ENCODE measurements at places on chromosomes 16 and 17. TPM values are rescaled to one million over a fixed set of nuclear protein-coding genes. Genes with fewer than 3 reads are reported as not detected.

- no peak for DNase-seq
- H3K27me3 ChIP-seq: no peaks in the 10 kb centered on the region
- no peak overlapping the region for H3K4me3 ChIP-seq
- no peaks in the 10 kb centered on the region for H3K36me3 ChIP-seq
- peak overlapping the region; percentile 99 for H3K27ac ChIP-seq
- peaks cover 71% of the 10 kb centered on the region for H3K4me1 ChIP-seq
Measured at GRCh38 chr17:9247401-9247938, 226.2 kb downstream of the NTN1 start.

DNA sequence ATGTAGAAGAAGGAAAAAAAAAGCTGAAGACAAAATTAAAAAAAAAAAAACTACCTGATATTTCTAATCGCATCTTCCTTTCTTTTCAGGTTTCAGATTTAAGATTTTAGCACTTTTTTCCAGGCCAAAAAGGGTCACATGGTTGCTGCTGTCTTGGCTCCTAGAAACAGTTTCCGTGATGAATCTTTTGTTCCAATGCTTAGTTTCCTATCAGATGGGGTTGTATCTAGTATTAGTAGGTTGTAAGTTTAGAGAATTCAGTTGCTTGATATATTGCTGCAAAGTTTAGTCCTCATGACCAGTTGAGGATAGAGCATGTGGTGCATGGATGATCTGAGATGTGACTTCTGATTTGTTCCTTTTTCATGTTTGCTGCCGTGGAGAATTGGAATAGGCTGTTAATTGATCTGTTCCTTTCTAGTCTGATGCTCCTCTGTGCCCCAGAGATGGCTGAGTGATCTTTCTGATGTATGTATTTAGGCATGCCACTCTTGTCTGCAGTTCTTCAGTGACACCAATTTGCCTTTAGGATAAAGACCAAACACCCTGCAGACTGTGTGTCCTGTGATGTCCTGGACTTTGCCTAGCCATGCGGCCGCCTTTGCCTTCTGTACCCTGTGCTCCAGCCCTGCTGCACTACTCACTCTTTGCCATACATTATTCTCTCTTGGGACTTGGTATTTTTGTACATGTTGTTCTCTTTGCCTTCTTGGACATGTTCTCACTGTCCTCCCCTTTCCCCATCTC lies 94.0 kb downstream of the MRTFB start:
- no peak overlapping the region for H3K4me3 ChIP-seq
- no peak for DNase-seq
- no peaks in the 10 kb centered on the region for H3K27me3 ChIP-seq
- no peaks in the 10 kb centered on the region for H3K4me1 ChIP-seq

DNA sequence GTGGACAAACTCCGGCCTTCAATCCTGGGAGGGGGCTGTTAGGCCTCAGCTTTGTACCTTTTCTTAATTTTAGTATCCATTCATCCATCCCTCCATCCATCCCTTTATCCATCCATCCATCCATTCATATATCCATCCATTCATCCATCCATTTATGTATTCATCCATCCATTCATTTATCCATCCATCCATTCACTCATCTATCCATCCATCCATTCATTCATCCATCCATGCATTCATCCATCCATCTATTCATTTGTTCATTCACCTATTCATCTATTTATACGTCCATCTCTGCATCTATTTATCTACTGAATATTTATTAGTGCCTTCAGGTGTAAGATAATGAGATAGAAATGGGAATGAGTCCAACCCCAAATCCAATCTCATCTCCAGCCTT lies 26.0 kb upstream of the MMP2 start:
- no peaks in the 10 kb centered on the region for H3K36me3 ChIP-seq
- no peak overlapping the region for H3K4me3 ChIP-seq
- no peaks in the 10 kb centered on the region for H3K27me3 ChIP-seq
- H3K27ac ChIP-seq: no peak overlapping the region
- DNase-seq: no peak
- no peaks in the 10 kb centered on the region for H3K4me1 ChIP-seq

GRCh38 chr16:78794581-78795250 lies 695.3 kb downstream of the WWOX start:
- H3K36me3 ChIP-seq: no peaks in the 10 kb centered on the region
- no peaks in the 10 kb centered on the region for H3K27me3 ChIP-seq
- no peaks in the 10 kb centered on the region for H3K4me1 ChIP-seq
- no peak overlapping the region for H3K27ac ChIP-seq

The STAC2 gene
- 0.17 TPM for total RNA-seq

The KRT33A gene
- total RNA-seq: not detected

The CALB2 gene
- 3.6 TPM for total RNA-seq

All from esophagus muscularis mucosa (tissue), 4 donors.